ENCODE measurements at places on chromosomes 3 and 15. TPM values are rescaled to one million over a fixed set of nuclear protein-coding genes. Genes with fewer than 3 reads are reported as not detected.

NXPE3 gene
- 22.7 TPM for total RNA-seq

ETV5 gene
- 25.2 TPM for total RNA-seq

NR2E3 gene
- total RNA-seq: 0.09 TPM

USP4 gene
- total RNA-seq: 15.7 TPM

Data from A549 treated with dexamethasone at 1 μM for 4 hours (cell line).